ENCODE measurements at places on chromosomes 7 and 10. TPM values are rescaled to one million over a fixed set of nuclear protein-coding genes. Genes with fewer than 3 reads are reported as not detected.

GPR15LG gene
- total RNA-seq = not detected

CYP26C1 gene
- total RNA-seq = 0.07 TPM

ODAD2 gene
- 0.72 TPM for total RNA-seq

CFAP58 gene
- 1.2 TPM for total RNA-seq

C10orf53 gene
- total RNA-seq = not detected

TAS2R3 gene
- total RNA-seq = 0.35 TPM

LEP gene
- not detected for total RNA-seq

MYOZ1 gene
- 0.23 TPM for total RNA-seq

H2BK1 gene
- not detected for total RNA-seq

LRRC27 gene
- total RNA-seq = 8.9 TPM

PDE6C gene
- not detected for total RNA-seq

NEUROD6 gene
- total RNA-seq = not detected

RARRES2 gene
- total RNA-seq = 18.3 TPM

C10orf88 gene
- total RNA-seq = 6.4 TPM

FGFR2 gene
- 0.53 TPM for total RNA-seq

PRF1 gene
- 0.56 TPM for total RNA-seq

NCF1 gene
- 1.2 TPM for total RNA-seq

LRIT1 gene
- not detected for total RNA-seq

HSPA12A gene
- total RNA-seq = 13.8 TPM

ACTR3C gene
- total RNA-seq = 2.6 TPM

NEURL1 gene
- total RNA-seq = 0.12 TPM

SMURF1 gene
- 15.4 TPM for total RNA-seq

SAP25 gene
- 0.35 TPM for total RNA-seq

IFRD1 gene
- 28.1 TPM for total RNA-seq

SEMA3C gene
- total RNA-seq = 81.8 TPM

TMEM184A gene
- 0.19 TPM for total RNA-seq

KLF14 gene
- total RNA-seq = 0.11 TPM

PRPF18 gene
- 15.0 TPM for total RNA-seq

EXOSC1 gene
- 16.6 TPM for total RNA-seq

SPDYE8 gene
- not detected for total RNA-seq

ADCK2 gene
- total RNA-seq = 14.0 TPM

NPY gene
- total RNA-seq = not detected

AMPH gene
- total RNA-seq = 2.8 TPM

ATOH7 gene
- not detected for total RNA-seq

CTNNA3 gene
- total RNA-seq = 41.0 TPM

SFTPA2 gene
- total RNA-seq = not detected

DNA2 gene
- total RNA-seq = 3.3 TPM

CCNJ gene
- total RNA-seq = 2.7 TPM

HTR5A gene
- total RNA-seq = not detected

XRCC2 gene
- 0.84 TPM for total RNA-seq

AGBL3 gene
- 0.63 TPM for total RNA-seq

CYP3A7 gene
- not detected for total RNA-seq

ZNF248 gene
- 10.5 TPM for total RNA-seq

RASA4B gene
- total RNA-seq = 28.1 TPM

MYL7 gene
- 975 TPM for total RNA-seq

SGMS1 gene
- 26.1 TPM for total RNA-seq

STARD3NL gene
- 23.4 TPM for total RNA-seq

WNT2 gene
- total RNA-seq = not detected

MYO1G gene
- 1.2 TPM for total RNA-seq

MCM10 gene
- not detected for total RNA-seq

PIP gene
- not detected for total RNA-seq

IL2RA gene
- 1.0 TPM for total RNA-seq

DLG5 gene
- total RNA-seq = 7.6 TPM

LIPJ gene
- not detected for total RNA-seq

HPSE2 gene
- total RNA-seq = not detected

RAMP3 gene
- 19.2 TPM for total RNA-seq

EBF3 gene
- total RNA-seq = 5.4 TPM

TAC1 gene
- total RNA-seq = not detected
